ENCODE measurements at places on chromosomes 16 and 17.

- H3K27me3 ChIP-seq: peaks cover 2% of the 10 kb centered on the region
- DNase-seq: peak; percentile 68
- H3K36me3 ChIP-seq: no peaks in the 10 kb centered on the region
- peaks cover 47% of the 10 kb centered on the region for H3K4me1 ChIP-seq
- H3K4me3 ChIP-seq: peak overlapping the region; percentile 50
- H3K27ac ChIP-seq: peak overlapping the region; percentile 73
Measured at GRCh38 chr17:40303009-40303657, 5.8 kb upstream of the RARA start.

- H3K36me3 ChIP-seq: no peaks in the 10 kb centered on the region
- H3K27ac ChIP-seq: no peak overlapping the region
- peaks cover 5% of the 10 kb centered on the region for H3K4me1 ChIP-seq
Measured at GRCh38 chr17:28846231-28846630, 3.6 kb upstream of the FAM222B start.

GRCh38 chr17:5354886-5355415 lies 64.5 kb downstream of the NUP88 start:
- peaks cover 16% of the 10 kb centered on the region for H3K36me3 ChIP-seq
- H3K27me3 ChIP-seq: peaks cover 2% of the 10 kb centered on the region
- H3K4me3 ChIP-seq: no peak overlapping the region
- H3K27ac ChIP-seq: no peak overlapping the region
- no peak for DNase-seq
- peaks cover 8% of the 10 kb centered on the region for H3K4me1 ChIP-seq

GRCh38 chr17:72380737-72381136 lies 259.9 kb downstream of the SOX9 start:
- peaks cover 21% of the 10 kb centered on the region for H3K4me1 ChIP-seq
- H3K36me3 ChIP-seq: no peaks in the 10 kb centered on the region
- peaks cover 2% of the 10 kb centered on the region for H3K27me3 ChIP-seq
- no peak for DNase-seq
- H3K4me3 ChIP-seq: no peak overlapping the region

DNA sequence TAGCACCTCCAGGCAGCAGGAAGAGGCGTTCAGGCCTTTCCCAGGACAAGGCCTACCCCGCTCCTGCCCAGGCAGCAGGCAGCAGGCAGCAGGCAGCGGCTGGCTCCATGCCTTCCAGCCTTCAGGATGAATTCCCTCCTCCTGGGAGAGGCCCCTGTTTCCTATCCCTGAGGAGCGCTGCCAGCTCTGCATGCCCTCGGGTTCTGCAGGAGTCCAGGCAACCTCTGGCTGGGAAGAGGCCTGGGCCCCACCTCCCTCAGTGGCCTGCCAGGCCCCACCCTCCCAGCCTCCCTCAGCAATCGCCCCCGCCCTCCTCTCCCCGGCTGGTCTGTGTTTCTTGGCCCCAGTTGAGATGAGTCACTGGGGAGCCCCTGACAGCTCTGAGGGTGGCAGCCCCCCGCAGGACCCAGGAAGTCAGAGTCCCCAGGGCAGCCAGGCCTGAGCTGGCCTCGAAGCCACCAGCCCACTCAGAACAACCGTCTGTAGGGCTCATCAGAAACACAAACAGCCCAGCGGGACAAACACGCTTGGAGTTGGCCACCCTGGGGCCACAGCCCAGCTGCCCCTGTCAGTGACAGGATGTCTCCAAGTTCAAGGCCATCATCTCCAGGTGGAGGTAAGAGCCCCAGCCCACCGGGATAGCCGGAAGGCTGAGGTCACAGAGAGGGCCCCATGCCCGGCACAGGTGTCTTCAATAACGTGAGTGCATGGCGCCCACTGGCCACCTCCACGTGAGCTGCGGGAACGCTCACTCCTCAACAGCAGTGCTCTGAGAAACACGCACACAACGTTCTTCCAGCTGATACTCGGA lies 39.5 kb upstream of the CIBAR2 start:
- no peaks in the 10 kb centered on the region for H3K36me3 ChIP-seq
- H3K4me3 ChIP-seq: peak overlapping the region; percentile 8
- DNase-seq: peak; percentile 88
- H3K27ac ChIP-seq: peak overlapping the region; percentile 68

DNA sequence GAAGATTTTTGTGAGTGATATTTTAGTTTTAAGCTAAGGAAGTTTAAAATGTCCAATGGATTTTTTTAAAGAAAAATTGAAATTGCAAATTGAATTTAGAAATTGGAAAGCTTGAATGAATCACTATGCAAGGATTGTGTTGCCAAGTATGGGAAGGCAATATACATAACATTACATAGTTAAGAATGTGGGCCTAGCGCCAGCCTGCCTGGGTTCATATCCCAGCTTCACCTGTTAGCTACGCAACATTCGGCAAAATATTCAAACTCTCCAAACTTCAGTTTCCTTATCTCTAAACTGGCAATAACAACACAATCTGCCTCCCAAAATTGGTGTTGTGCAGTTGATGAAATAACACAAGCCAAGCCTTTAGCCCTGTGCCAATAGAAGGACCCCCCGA lies 50.4 kb upstream of the DNAH9 start:
- no peak overlapping the region for H3K4me3 ChIP-seq
- DNase-seq: no peak
- no peaks in the 10 kb centered on the region for H3K27me3 ChIP-seq

DNA sequence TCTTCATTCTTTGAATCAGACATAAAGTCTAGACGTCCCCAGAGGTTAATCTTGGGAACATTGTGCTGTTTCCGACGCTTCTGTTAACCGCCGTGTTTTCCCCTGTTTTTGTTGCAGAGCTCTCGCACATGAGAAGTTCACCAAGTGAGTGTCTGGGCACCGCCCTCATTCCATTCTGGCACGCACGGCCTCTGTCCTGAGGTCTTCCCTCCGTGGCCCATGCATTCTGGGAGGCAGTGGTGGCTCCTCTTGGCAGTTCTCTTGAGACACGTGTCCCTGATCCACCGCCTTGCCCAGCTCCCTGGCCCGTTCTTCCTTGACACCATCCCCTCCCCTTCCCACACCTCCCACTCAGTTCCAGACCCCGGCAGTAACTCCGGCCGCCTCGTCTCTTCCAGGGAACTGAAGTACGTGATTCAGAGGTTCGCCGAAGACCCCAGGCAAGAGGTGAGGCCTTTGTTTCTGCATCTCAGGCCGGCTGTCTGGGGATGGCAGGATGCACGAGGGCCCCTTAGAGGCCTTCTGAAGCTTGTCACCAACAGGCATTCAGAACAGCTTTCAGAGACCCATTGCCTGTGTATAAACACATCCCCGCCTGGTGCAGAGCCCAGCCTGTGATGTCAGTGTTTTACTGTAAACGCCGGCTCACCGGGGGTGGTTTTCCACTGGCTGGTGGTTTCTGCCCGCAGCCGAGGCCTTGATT lies 85.9 kb upstream of the PLCG2 start:
- H3K4me3 ChIP-seq: peak overlapping the region; percentile 51
- H3K36me3 ChIP-seq: peaks cover 16% of the 10 kb centered on the region
- H3K4me1 ChIP-seq: peaks cover 40% of the 10 kb centered on the region
- peak overlapping the region; percentile 81 for H3K27ac ChIP-seq
